ENCODE measurements at places on chromosomes 16 and 17. TPM values are rescaled to one million over a fixed set of nuclear protein-coding genes. Genes with fewer than 3 reads are reported as not detected.
A peak's percentile ranks its signal among the peaks of the same experiment; 100 is the strongest.

FBF1 gene
- total RNA-seq, result 17.1 TPM

MYH1 gene
- not detected for total RNA-seq

TP53TG3E gene
- total RNA-seq, result not detected

STAC2 gene
- under 0.01 TPM for total RNA-seq

KRTAP3-2 gene
- total RNA-seq, result not detected

CNTD1 gene
- not detected for total RNA-seq

DNA sequence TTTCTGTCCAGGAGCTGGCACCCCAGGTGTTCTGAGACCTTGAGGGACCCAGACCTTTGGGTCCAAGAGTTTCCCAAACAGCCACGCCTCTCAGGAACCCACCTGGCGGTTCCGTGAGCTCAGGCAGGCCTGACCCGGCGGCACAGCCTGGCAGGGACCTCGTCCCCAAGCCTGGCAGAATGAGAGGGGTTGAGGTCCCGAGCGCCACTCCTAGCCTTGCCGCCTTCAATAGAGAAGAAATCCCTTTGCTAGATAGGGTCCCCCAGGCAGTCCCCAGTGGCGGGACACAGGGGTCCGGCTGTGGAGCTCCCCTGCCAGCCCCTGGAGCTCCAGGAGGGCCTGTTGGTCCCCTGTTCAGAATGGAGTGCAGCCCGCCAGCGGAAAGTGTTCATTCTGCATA lies 10.5 kb upstream of the CLEC18A start:
- peak; percentile 72 for DNase-seq
- peaks cover 57% of the 10 kb centered on the region for H3K36me3 ChIP-seq
- no peak overlapping the region for H3K27ac ChIP-seq
- H3K4me3 ChIP-seq, result no peak overlapping the region
- H3K4me1 ChIP-seq, result no peaks in the 10 kb centered on the region
- H3K27me3 ChIP-seq, result no peaks in the 10 kb centered on the region

- DNase-seq, result no peak
- no peaks in the 10 kb centered on the region for H3K4me1 ChIP-seq
- no peaks in the 10 kb centered on the region for H3K27me3 ChIP-seq
Observed at GRCh38 chr16:50480206-50480605, 68.0 kb upstream of the NKD1 start.

- H3K27me3 ChIP-seq, result no peaks in the 10 kb centered on the region
- DNase-seq, result peak; percentile 52
- H3K27ac ChIP-seq, result no peak overlapping the region
Observed at GRCh38 chr16:468068-468821, 42.8 kb downstream of the RAB11FIP3 start.

GRCh38 chr16:66245072-66245471 lies 121.4 kb upstream of the CDH5 start:
- peaks cover 3% of the 10 kb centered on the region for H3K27me3 ChIP-seq
- no peak overlapping the region for H3K27ac ChIP-seq
- H3K4me1 ChIP-seq, result peaks cover 12% of the 10 kb centered on the region
- no peak overlapping the region for H3K4me3 ChIP-seq

GRCh38 chr16:53605831-53606400 lies 97.7 kb downstream of the RPGRIP1L start:
- no peaks in the 10 kb centered on the region for H3K27me3 ChIP-seq
- peaks cover 37% of the 10 kb centered on the region for H3K36me3 ChIP-seq
- peaks cover 3% of the 10 kb centered on the region for H3K4me1 ChIP-seq
- no peak overlapping the region for H3K27ac ChIP-seq

DNA sequence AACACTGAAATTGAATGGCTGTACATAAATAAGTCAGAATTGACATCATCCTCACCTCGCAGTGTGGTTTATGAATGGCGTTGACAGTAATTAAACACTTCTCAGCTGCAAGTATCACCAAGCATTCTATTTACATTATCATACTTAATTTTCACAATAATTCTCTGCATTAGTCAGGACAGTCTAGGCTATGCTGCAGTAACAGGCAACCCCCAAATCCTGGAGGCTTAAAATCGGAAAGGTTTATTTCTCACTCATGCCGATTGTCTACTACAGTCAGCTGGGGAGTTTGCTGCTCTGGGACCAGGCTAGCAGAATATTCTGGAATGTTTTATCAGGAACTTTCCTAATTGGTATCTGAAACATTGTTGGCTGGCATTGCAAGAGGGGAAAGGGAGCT lies 493.2 kb upstream of the ERCC4 start:
- H3K36me3 ChIP-seq, result no peaks in the 10 kb centered on the region
- no peaks in the 10 kb centered on the region for H3K4me1 ChIP-seq
- no peak overlapping the region for H3K27ac ChIP-seq
- H3K4me3 ChIP-seq, result no peak overlapping the region
- no peaks in the 10 kb centered on the region for H3K27me3 ChIP-seq
- DNase-seq, result no peak

- H3K27ac ChIP-seq, result no peak overlapping the region
- H3K4me3 ChIP-seq, result no peak overlapping the region
- no peaks in the 10 kb centered on the region for H3K4me1 ChIP-seq
- no peaks in the 10 kb centered on the region for H3K27me3 ChIP-seq
- H3K36me3 ChIP-seq, result peaks cover 16% of the 10 kb centered on the region
Observed at GRCh38 chr16:30556125-30556473, 2.1 kb downstream of the ZNF764 start.

GRCh38 chr17:60145006-60145935 lies 4.5 kb upstream of the CA4 start:
- no peak overlapping the region for H3K4me3 ChIP-seq
- DNase-seq, result no peak
- peaks cover 12% of the 10 kb centered on the region for H3K4me1 ChIP-seq
- H3K27ac ChIP-seq, result no peak overlapping the region
- no peaks in the 10 kb centered on the region for H3K36me3 ChIP-seq
- H3K27me3 ChIP-seq, result peaks cover 78% of the 10 kb centered on the region

- H3K27me3 ChIP-seq, result no peaks in the 10 kb centered on the region
- no peaks in the 10 kb centered on the region for H3K4me1 ChIP-seq
- no peak overlapping the region for H3K27ac ChIP-seq
- no peak overlapping the region for H3K4me3 ChIP-seq
- peak; percentile 72 for DNase-seq
Observed at GRCh38 chr16:72105978-72106377, 12.3 kb downstream of the DHX38 start.

- H3K4me3 ChIP-seq, result peak overlapping the region; percentile 14
- H3K4me1 ChIP-seq, result peaks cover 40% of the 10 kb centered on the region
- H3K36me3 ChIP-seq, result peaks cover 13% of the 10 kb centered on the region
- H3K27me3 ChIP-seq, result no peaks in the 10 kb centered on the region
Observed at GRCh38 chr17:4204190-4204589, 59.6 kb downstream of the ANKFY1 start.

DNA sequence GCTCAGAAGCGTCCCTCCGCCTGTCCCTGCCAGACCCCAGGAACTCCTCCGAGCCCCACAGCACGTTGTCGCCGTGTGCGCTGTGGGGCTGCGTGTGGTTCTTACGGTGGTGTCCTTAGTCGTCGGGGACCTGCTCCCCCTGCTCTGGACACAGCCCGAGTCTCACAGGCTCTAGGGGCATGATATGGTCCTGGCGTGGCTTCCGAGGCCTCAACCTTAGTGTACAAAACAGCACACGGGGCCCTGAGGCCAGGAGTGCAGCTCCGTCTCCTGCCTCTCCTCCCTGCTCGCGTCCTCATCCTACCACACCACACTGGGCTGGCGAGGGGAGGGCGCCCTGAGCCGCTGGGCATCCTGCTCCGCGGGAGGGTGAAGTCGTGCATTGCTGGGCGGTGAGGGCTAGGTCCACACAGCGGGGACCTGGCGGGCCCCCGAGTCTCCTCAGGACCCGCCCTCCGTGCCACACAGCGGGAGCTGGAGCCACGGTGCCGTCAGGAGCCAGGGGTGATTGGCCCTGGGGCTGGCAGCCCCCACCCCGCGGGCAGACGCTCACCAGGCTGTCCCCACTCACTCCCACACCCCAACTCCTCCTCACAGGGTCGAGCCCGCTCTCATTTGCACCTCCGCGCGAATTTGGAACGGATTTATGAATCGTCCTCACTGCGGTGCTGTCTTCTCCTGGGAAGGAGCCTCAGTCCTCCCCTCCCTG lies 1.2 kb upstream of the MAFG start:
- peak; percentile 96 for DNase-seq
- H3K27ac ChIP-seq, result no peak overlapping the region
- peak overlapping the region; percentile 89 for H3K4me3 ChIP-seq

DNA sequence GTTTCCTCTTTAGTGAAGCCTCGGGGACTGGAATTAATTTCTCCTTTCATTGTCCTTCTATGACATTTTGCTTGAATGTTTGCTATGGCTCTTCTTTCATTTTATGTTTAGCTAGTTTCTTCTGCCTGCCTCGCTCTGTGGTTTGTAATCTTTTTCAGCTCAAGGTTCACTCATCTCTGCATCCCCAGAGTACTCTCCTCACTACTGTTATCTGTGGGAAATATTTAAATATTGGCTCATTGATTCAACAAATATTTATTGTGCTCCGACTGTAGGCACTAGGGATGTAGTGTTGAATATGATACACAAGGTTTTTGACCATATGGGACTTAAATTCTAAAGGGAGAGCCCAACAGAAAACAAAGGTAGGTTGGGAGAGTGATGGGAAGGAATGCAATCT lies 195.9 kb downstream of the PHKB start:
- H3K27me3 ChIP-seq, result no peaks in the 10 kb centered on the region
- no peak overlapping the region for H3K27ac ChIP-seq
- no peak overlapping the region for H3K4me3 ChIP-seq
- H3K4me1 ChIP-seq, result no peaks in the 10 kb centered on the region

DNA sequence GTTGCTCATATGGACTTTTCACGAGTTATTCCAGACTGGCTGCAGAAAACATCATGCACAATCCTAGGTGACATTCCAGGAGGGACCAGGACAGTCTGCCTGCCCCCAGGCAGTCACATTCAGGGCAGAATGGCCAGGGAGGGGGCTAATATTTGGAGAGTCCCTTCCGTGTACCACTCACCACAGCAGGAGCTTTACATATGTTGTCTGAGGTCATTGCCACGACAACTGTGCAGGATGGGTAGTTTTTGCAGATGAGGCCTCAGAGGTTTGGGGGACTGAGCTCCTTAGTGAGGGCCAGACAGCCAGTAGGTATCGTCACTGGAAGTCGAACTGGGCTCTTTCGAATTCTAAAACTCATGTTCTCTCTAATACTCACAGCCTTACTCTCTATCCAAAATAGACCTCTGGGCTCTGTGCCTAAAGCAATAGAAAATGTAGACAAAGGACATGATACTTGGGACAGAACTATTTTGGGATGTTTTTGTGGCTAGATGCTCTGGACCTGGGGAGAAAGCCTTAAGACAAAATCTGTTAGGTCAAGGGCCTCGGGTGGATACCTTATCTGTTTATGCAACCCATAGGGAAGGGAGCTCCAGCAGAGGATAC lies 338.5 kb downstream of the MAF start:
- H3K4me1 ChIP-seq, result no peaks in the 10 kb centered on the region
- no peak overlapping the region for H3K27ac ChIP-seq
- no peaks in the 10 kb centered on the region for H3K36me3 ChIP-seq

GRCh38 chr16:80664786-80665185 lies 124.0 kb downstream of the DYNLRB2 start:
- H3K36me3 ChIP-seq, result no peaks in the 10 kb centered on the region
- H3K27me3 ChIP-seq, result no peaks in the 10 kb centered on the region
- no peak overlapping the region for H3K27ac ChIP-seq
- H3K4me3 ChIP-seq, result no peak overlapping the region

GRCh38 chr17:63629627-63630026 lies 7.4 kb downstream of the MAP3K3 start:
- no peak for DNase-seq
- peaks cover 9% of the 10 kb centered on the region for H3K36me3 ChIP-seq
- peaks cover 14% of the 10 kb centered on the region for H3K4me1 ChIP-seq
- no peaks in the 10 kb centered on the region for H3K27me3 ChIP-seq
- H3K4me3 ChIP-seq, result no peak overlapping the region

GRCh38 chr16:78176435-78176834 lies 77.0 kb downstream of the WWOX start:
- H3K4me3 ChIP-seq, result no peak overlapping the region
- no peak for DNase-seq
- no peaks in the 10 kb centered on the region for H3K36me3 ChIP-seq
- H3K27me3 ChIP-seq, result no peaks in the 10 kb centered on the region

GRCh38 chr17:66459811-66460270 lies 157.4 kb downstream of the PRKCA start:
- H3K36me3 ChIP-seq, result peaks cover 13% of the 10 kb centered on the region
- peak overlapping the region; percentile 94 for H3K27ac ChIP-seq
- H3K4me3 ChIP-seq, result peak overlapping the region; percentile 13

- H3K27ac ChIP-seq, result no peak overlapping the region
- peaks cover 32% of the 10 kb centered on the region for H3K4me1 ChIP-seq
- no peaks in the 10 kb centered on the region for H3K27me3 ChIP-seq
- no peak for DNase-seq
Observed at GRCh38 chr16:57634171-57634570, 5.7 kb downstream of the ADGRG1 start.

DNA sequence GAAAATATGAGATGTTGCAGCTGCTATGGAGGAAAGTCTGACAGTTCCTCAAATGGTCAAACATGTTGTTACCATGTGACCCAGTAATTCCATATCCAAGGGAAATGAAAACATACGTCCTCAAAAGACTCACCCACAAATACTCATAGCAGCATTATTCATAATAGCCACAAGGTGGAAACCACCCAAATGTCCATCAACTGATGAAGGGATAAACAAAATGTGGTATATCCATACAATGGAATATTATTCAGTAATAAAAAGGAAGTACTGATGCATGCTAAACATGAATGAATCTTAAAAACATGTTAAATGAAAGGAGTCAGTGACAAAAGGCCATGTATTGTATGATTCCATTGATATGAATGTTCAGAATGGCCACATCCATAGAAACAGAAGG lies 140.2 kb downstream of the PITPNC1 start:
- peaks cover 9% of the 10 kb centered on the region for H3K4me1 ChIP-seq
- no peak overlapping the region for H3K4me3 ChIP-seq
- H3K27ac ChIP-seq, result no peak overlapping the region
- H3K27me3 ChIP-seq, result no peaks in the 10 kb centered on the region

DNA sequence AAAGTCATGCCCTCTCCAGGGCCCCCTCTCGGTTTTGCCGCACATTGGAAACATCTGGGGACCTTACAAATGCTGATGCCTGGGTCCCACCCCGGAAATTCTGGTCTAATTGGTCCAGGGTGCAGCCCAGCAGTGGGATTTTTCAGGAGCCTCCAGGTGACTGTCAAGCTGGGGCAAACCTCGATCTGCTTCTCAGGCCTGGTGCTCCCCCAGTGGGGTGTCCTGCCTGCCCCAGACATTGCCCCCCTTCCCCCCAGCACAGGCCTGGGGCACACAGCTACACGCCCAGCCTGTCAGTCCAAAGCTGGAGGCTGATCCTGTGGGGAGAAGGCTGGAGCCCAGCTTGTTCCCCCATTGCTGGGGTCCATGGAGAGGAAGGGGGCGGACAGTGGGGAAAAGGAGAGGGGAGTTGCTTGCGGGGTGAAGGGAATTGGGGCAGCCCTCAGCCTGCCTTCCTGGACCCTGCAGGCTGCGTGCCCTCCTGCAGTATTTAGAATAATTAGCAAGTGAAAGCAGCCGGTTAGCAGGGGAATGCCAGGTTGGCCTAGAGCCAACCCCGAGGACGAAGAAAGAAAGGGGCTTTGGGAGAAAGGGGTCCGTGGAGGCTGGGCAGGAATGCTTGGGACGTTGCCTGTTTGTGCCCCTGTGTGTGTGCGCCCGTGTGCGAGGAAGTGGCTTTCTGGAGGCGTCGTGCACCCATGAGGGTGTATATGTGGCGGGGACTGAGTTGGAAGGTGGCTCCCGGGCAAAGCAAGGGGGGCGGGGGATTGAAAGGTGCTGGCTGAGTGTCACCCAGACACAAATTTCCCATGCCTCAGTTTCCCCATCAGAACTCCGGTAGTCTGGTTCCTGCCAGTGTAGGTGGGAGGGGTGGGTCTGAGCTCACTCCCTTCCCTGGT lies 5.9 kb downstream of the FOXJ1 start:
- H3K4me3 ChIP-seq, result no peak overlapping the region
- peaks cover 60% of the 10 kb centered on the region for H3K27me3 ChIP-seq
- H3K36me3 ChIP-seq, result no peaks in the 10 kb centered on the region
- no peaks in the 10 kb centered on the region for H3K4me1 ChIP-seq
- DNase-seq, result peak; percentile 83
